ENCODE measurements at places on chromosomes 1 and 21.

DNA sequence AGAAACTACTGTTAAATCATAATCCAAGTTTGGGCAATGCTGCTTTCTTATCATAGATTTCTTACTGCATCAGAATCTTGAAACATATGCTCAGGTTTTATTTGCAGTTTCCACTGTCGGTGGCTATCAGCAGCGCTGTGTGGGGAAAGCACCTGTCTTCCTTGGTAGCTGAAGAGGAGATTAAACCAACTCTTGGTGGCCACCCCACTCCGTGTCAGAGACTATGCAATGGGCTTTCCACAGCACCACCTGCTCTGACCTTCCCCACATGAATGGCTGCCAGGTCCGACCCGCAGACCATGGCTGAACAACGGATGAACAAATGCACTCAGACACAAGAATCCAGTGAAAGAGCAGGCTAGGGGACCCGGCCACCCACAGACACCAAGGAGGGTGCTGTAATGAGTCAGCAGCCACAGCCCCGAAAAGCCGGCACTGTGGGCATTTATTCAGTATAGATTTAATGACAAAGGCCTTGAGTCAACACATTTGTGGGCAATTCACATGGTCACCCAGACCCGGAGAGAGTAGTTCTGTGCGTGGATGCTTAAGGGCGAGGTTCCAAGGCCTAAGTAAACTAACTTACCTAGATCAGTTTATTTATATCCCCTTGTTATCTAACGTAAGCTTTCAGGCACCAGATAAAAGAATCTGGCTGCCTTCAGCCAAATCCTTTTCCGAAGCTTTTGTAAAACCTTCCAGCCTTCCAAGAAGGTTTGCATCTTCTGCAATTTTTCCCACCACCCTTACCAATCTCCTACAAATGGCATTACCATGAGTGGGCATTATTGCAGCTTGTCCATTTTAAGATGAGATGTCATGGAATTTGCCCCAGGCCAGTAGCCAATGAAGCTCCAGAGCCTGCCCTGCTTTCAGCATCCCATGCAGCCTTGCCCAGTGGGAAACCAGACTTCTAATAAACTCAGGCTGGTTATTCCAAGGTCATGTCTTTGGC lies 82.7 kb downstream of the HLCS start:
- no peak overlapping the region for H3K27ac ChIP-seq
- H3K4me1 ChIP-seq = no peaks in the 10 kb centered on the region
- no peaks in the 10 kb centered on the region for H3K27me3 ChIP-seq

GRCh38 chr1:66237042-66237441 lies 296.9 kb upstream of the SGIP1 start:
- H3K4me3 ChIP-seq = no peak overlapping the region
- no peaks in the 10 kb centered on the region for H3K36me3 ChIP-seq
- no peaks in the 10 kb centered on the region for H3K4me1 ChIP-seq
- no peak overlapping the region for H3K27ac ChIP-seq
- DNase-seq = no peak

DNA sequence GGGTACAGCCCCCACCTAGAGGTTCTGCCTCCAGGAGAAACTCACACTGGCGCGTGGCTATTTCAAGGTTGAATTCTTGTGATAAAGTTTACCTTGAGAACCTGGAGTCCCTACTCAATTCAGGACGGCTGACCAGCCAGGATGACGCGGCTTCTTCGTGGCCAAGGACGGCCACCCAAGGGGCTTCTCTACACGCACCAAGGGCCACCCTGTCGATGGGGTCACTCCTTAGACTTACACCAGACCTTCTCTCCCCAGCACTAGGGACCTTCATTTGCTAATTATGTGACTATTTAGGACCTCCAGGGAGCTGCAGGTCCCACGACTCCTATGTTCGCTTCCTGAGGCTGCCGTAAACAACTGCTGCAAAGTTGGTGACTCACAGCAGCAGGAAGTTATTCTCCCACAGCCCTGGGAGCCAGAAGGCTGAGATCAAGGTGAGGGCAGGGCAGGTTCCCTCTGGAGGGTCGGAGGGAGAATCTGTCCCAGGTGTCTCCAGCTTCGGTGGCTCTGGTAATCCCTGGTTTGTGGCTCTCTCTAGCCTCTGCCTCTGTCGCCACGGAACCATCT lies 135.9 kb downstream of the NPHP4 start:
- no peaks in the 10 kb centered on the region for H3K4me1 ChIP-seq
- H3K27ac ChIP-seq = no peak overlapping the region
- H3K4me3 ChIP-seq = no peak overlapping the region
- no peaks in the 10 kb centered on the region for H3K27me3 ChIP-seq
- H3K36me3 ChIP-seq = no peaks in the 10 kb centered on the region
- no peak for DNase-seq

DNA sequence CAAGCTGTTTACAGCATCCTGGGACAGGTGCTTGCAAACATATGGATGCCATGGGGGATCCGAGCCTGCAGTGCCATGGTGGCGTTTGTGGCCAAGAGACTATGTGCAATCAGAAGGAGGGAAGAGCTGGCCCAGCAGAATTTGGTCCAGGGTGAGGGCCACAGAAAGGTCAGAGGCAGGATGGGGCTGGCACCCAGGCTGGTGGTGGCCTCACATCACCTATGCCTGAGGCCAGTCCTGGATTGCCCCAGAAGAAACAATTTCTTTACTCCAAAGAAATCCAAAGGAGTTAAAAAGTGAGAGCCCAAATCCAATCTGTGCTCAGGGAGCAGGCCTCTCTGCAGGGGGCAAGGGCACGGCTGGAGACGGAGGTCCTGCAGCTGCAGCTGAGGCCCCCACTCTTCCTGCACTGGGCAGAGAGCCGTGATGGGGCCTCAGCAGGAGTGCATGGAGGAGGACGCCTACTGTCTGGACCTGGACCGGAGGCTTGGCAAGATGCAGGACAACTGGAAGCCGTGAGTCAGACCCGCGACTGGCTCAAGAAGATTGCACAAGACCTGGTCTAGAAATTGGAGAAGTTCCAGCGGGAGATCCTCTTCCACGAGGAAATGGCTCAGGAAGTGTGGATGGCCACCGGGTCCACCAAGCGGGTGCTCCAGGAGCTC lies 163.5 kb downstream of the RYR2 start:
- no peaks in the 10 kb centered on the region for H3K36me3 ChIP-seq
- no peaks in the 10 kb centered on the region for H3K27me3 ChIP-seq
- peak; percentile 80 for DNase-seq
- no peak overlapping the region for H3K27ac ChIP-seq

- no peak for DNase-seq
- H3K27ac ChIP-seq = no peak overlapping the region
- no peaks in the 10 kb centered on the region for H3K27me3 ChIP-seq
- H3K4me3 ChIP-seq = no peak overlapping the region
Measured at GRCh38 chr21:17053321-17053720, 459.5 kb upstream of the CXADR start.

- no peak overlapping the region for H3K27ac ChIP-seq
- H3K4me1 ChIP-seq = no peaks in the 10 kb centered on the region
- H3K27me3 ChIP-seq = no peaks in the 10 kb centered on the region
- H3K4me3 ChIP-seq = no peak overlapping the region
- DNase-seq = no peak
Measured at GRCh38 chr1:53277326-53277725, 39.0 kb upstream of the MAGOH start.

DNA sequence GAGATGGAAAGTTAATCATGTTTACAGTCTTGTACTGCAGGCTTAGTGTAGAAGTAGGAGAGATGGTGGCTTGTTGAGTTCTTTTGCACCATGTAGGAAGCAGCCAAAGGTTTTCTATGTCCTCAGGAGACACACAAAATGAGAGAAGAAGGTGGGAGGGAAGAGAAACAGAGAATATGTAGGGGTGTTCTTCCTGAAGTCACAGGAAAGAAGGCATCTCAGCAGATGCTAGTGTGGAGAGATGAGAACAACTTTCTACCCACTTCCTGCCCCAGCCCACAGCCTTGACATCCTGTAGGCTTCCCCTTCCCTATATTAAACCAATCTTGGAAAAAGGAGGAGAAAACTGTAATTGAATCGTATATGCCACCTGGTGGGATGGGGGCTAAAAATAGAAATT lies 217.0 kb downstream of the S1PR1 start:
- no peak for DNase-seq
- no peaks in the 10 kb centered on the region for H3K36me3 ChIP-seq
- H3K27ac ChIP-seq = no peak overlapping the region
- no peaks in the 10 kb centered on the region for H3K27me3 ChIP-seq
- peaks cover 3% of the 10 kb centered on the region for H3K4me1 ChIP-seq
- H3K4me3 ChIP-seq = no peak overlapping the region

DNA sequence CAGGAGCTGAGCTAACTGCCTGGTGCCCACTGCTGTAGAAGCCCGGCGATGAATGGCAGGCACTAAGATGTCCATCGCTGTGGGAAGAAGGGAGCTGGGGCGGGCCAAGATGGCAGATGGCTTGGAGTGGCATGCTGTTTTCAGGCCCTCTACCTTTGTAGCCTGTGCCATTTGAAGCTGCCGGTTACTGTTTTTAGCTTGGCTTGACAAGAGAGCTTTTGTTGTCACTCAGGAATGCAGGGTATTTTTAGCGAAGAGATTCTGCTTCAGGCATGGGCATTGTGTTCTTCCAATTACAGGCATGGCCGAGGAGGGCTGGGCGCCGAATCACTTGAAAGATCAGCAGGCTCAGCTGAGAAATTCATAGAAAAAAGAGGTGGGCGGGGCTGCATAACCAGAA lies 348.7 kb downstream of the RPS6KC1 start:
- no peak for DNase-seq
- no peaks in the 10 kb centered on the region for H3K4me1 ChIP-seq

GRCh38 chr1:156126043-156126629 lies 11.6 kb downstream of the LMNA start:
- H3K4me1 ChIP-seq = peaks cover 55% of the 10 kb centered on the region
- no peaks in the 10 kb centered on the region for H3K36me3 ChIP-seq
- DNase-seq = peak; percentile 94
- no peaks in the 10 kb centered on the region for H3K27me3 ChIP-seq

GRCh38 chr1:24150234-24151174 lies 7.6 kb upstream of the IL22RA1 start:
- H3K4me1 ChIP-seq = no peaks in the 10 kb centered on the region
- H3K36me3 ChIP-seq = no peaks in the 10 kb centered on the region
- DNase-seq = peak; percentile 85
- H3K27me3 ChIP-seq = no peaks in the 10 kb centered on the region

- H3K27me3 ChIP-seq = no peaks in the 10 kb centered on the region
- peak overlapping the region; percentile 32 for H3K4me3 ChIP-seq
- H3K36me3 ChIP-seq = no peaks in the 10 kb centered on the region
- H3K4me1 ChIP-seq = peaks cover 17% of the 10 kb centered on the region
Measured at GRCh38 chr1:154327466-154328317, 2.4 kb downstream of the ATP8B2 start.

- no peak overlapping the region for H3K27ac ChIP-seq
- no peaks in the 10 kb centered on the region for H3K4me1 ChIP-seq
- H3K36me3 ChIP-seq = no peaks in the 10 kb centered on the region
- no peak for DNase-seq
Measured at GRCh38 chr21:42066521-42066920, 4.6 kb upstream of the UMODL1 start.

DNA sequence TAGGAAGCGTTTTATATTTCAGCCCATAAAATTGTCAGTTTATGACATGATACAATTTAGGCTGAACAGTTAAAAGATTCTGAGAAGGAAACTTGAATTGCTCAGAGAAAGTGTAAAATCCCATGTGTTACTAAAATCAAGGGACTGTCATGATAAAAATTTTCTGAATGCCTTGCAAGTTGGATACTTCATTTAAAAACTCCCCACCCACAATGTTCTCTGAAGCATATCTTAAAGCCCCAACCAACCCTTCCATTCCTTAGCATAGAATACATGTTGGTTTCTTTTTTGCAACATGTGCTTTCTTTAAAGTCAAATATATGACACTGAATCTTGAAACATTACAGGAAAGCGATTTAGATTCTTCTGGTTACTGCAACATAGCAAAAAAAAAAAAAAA lies 97.4 kb downstream of the MRPL39 start:
- no peak overlapping the region for H3K27ac ChIP-seq
- no peaks in the 10 kb centered on the region for H3K27me3 ChIP-seq

All from ovary (tissue), 10 donors.